Upper lobe of right lung (tissue), 1 donor: ENCODE measurements at places on chromosomes 13 and 19. TPM values are rescaled to one million over a fixed set of nuclear protein-coding genes. Genes with fewer than 3 reads are reported as not detected.

GRCh38 chr13:114244637-114245036 lies 9.9 kb downstream of the CDC16 start:
- DNase-seq = no peak

DNA sequence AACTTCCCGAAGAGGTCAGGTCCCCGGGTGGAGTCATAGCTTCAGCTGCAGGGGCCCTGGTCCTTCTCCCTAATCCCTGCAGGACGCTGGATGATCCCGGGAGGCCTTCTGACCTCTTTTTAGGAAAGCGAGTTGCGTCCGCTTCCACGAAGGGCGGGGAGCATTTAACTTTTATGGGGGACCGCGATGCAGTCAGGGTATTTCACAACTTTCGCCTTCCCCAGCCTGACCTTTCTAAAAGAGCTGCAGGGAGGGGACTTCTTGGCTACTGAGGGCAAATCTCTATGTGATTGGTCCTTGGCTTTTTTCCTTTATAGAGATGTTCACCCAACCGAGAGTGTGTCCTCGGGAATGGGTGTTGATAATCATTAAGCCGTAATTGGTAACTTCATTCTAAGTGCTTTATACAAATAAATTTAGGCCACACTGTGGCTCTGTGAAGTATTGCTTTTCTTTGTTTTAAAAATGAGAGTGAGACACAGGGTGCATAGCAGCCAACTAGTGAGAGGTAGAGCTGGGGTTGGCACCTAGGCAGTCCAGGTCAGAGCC lies 778 bp downstream of the ZNF230 start:
- peak; percentile 57 for DNase-seq

DNA sequence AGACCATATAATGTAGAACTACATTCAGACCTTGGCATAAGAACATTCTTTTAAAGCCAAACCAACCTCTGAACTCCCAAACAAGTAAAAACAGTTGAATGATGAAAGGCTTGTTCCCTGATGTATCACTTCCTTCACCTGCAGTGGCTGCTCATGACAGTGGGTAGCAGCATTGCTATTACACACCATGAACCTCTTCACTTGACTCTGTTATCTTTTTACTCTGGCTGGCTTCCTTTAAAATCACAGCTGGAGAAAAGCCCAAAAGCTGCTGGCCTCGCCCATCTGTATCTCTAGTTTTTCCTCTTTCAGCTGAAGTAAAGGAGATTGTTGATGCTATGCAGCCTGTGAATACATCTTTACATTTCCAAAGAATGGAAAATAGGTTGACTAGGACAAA lies 22.6 kb downstream of the THSD1 start:
- no peak for DNase-seq

DNA sequence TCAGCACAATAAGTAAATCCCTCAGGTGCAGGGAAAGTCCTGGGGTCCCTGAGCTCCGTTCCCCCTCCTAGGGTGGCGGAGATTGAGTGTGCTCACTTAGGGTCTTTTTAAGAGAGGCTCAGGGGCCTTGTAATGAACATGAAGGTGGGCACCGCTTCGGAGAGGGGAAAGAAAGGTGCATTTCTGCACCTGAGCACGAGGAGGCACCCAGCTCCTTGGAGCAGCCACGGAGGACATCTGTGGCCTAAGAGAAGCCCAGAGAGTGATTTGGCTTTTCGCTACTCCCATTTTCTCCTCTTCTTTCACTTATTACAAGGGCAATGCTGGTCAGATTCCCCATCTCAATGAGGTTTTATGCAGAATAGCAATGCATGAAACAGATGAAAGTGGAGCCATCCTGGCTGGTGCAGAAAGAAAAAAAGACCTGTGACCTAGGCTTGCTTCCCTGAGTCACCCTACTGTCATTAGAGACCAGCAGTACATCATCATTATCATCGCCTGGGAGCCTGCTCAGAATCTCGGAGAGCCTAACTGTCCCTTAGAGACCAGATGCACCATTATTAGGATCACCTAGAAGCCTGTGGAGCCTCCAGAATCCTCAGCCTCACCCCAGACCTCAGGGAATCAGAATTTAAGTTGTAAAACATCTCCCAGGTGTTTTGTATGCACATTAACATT lies 86.6 kb upstream of the RAP2A start:
- DNase-seq = no peak

GRCh38 chr13:58369936-58370335 lies 738.4 kb downstream of the PCDH17 start:
- no peak for DNase-seq

DNA sequence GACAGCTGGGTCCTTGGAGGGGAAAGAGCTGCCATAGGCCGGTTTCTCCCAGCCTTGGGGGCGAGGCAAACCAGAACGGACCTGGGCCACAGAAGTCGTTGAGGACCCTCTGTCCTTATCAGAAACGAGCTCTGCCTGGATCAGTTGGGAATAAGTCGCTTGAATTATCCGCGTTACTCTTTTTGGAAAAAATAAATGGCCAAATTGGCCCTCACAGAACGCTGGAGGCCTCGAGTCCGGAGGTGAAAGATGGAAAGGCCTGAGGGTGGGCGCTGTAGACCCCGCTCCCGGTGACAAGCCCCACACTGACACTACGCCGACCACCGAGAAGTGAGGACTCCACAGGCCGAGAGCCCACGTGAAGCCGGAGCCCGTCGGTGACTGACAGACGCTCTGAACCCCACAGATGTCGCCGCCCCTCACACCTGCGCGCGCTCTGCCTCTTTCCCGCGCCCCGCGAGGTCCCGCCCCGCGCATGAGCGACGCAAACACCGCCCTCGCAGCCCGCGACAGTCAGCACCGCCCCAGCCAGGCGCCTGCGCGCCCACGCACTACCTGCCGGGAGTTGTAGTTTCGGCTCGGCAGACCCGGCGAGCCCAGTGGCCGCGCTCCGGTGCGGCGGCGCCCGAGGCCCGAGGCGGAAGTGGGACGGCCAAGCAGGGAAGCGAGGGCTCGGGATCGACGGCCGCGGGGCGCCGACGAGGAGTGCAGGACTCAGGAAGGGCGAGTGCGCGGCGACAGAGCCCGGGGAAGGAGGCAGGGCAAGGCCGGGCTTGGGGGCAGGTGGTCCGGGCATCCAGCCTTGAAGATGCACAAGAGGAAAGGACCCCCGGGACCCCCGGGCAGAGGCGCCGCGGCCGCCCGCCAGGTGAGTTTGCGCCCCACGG lies at the start of the genes BRME1 and CC2D1A:
BRME1 (minus strand) TSS at position 484 of the 887 bp plus-strand sequence. CDS start 1,225 bp downstream, outside the sequence.
CC2D1A (plus strand) TSS at position 568 of the 887 bp plus-strand sequence; CDS start at position 809, 241 bp downstream.
- peak; percentile 98 for DNase-seq

DNA sequence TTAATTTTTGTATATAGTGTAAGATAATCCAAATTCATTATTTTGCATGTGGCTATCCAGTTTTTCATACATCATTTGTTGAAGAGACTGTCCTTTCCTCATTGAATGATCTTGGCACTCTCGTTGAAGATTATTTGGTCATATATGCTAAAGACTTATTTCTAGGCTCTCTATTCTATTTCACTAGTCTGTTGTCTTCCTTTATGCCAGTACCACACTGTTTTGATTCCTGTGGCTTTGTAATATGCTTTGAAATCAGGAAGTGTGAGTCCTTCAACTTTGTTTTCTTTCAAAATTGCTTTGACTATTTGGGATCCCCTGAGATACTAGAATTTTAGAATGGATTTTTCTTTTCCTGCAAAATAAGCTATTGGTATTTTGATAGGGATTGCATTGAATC lies 24.5 kb downstream of the FNDC3A start:
- no peak for DNase-seq

GRCh38 chr13:40514802-40515201 lies 151.6 kb downstream of the FOXO1 start:
- DNase-seq = no peak

GRCh38 chr13:57865600-57866294 lies 234.2 kb downstream of the PCDH17 start:
- no peak for DNase-seq

DNA sequence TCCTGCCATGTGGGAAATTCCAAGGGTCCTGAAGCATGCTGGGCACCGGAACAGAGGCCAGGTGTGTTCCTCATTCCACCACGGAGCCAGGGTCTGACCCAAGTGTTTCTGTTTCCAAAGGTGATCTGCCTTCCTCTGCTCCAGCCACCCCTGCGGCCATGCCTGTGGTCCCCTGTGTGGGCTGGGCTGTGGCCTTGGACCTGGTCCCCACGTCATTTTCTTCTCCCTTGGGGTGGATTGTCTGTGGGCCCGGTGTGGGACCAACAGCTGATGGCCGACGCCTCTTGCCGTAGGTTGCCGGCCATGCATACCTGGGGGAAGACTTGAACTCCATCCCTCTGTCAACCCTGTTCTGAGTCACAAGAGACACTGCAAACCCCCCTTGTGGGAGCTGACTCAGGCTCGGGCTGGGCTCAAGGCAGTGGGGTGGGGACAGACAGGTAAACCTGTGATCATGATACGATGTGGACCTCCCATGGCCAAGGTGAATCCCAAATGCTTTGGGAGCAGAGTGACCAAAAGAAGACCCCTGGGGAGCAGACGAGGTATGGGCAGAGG lies 35.0 kb downstream of the ATP11A start:
- peak; percentile 59 for DNase-seq

The VSTM2B gene
- total RNA-seq = not detected

The KLHL1 gene
- total RNA-seq = not detected

The KBTBD7 gene
- total RNA-seq = 7.8 TPM

The CPB2 gene
- 74.4 TPM for total RNA-seq

The ETV2 gene
- 0.72 TPM for total RNA-seq

The ZNF536 gene
- total RNA-seq = 0.09 TPM

The FCHO1 gene
- total RNA-seq = 7.4 TPM
